Stimulated activated CD4-positive, alpha-beta T cell treated with anti-CD3 and anti-CD28 coated beads, Interleukin-1b, Interleukin-23, amount 100 ng/mL, for 1 hour (primary cell): ENCODE measurements at places on chromosomes 3 and 15.

DNA sequence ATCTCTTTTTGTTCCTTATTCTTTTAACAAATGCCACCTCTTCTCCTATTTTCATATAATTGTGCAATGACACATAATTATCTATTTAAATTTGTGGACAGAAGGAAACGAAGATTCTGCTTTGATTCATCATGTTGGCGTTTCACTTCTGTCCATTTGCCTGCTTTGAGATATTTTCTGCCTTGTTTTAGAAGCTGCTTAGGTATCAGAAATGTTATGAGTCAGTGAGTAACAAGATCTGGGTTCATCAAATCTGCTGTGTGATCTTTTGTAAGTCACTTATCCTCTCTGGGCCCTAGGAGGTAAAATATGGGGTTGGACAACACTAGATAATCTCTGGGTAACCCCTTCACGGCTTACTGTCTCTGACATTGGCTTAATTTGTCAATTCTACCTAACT lies 7.3 kb upstream of the MINDY4B start:
- DNase-seq: no peak

DNA sequence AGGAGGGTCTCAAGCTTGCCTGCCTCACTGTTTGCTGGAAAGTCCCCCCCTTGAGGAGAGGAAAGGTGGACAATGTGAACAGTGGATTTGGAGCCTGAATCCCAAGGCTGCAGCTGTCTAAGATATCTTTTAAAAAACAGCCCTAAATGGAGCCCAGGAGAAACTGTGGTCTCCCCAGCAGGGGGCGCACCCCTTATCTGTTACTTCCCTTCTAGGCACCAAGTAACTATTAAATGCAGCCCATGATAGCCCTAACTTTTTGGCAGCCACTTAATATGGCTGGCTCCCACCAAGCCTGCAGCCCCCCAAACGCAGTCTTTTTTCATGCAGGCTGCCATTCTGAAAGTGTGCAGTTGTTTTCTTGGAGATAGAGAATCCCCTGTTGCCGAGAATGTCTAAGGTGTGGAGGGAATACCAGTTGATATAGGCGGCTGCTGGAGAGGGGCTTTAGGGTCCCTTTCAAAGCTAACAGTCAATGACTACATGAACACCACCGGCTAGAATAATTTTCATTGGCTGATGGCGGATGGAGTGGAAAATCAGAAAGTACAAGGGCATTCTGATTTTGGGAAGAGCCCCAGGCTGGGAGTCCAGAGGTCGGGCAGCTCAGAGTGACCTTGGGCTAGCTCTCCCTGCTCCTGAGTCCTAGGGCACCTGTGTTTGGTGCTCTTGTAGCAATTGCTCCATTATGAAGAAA lies 1.3 kb downstream of the RHCG start:
- DNase-seq: no peak

- no peak for DNase-seq
Measured at GRCh38 chr3:9098716-9099675, 135.7 kb upstream of the RAD18 start.

DNA sequence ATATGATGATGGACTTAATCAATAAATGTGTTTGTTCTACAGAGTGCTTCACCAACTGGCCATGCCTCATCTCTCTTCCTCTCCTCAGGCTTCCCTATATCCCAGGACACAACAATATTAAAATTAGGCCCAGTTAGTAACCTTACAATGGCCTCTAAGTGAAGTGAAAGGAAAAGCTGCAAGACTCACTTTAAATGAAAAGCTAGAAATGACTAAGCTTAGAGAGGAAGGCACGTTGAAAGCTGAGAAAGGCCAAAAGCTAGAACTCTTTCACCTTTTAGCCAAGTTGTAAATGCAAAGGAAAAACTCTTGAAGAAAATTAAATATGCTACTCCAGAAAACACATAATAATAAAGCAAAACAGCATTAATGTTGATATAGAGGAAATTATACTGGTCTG lies 1010.3 kb downstream of the NAALADL2 start:
- DNase-seq: no peak

GRCh38 chr15:40247406-40247971 lies 8.6 kb downstream of the PAK6 start:
- no peak for DNase-seq

DNA sequence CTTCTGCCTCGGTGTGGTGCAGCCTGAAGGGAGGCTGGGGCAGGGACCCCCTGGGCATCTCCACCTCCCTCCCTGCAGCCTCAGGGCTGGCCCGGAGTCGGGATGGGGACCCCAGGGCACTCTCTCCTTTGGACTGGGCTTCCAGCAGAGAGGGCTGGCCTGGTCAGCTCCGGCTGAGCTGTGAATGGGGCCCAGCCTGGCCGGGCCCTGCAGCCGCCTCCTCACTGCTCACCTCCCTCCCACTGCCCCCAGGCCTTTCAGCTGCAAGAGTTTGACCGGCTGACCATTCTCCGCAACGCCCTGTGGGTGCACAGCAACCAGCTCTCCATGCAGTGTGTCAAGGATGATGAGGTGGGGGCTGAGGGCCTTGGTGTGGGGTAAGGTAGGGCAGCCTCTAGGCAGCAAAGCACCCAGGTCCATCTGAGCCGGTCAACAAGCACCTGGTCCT lies 36.0 kb downstream of the PSTPIP1 start:
- DNase-seq: no peak

- no peak for DNase-seq
Measured at GRCh38 chr3:19573644-19574043, 360.4 kb downstream of the EFHB start.

GRCh38 chr3:194798486-194798885 lies 112.8 kb downstream of the FAM43A start:
- no peak for DNase-seq

DNA sequence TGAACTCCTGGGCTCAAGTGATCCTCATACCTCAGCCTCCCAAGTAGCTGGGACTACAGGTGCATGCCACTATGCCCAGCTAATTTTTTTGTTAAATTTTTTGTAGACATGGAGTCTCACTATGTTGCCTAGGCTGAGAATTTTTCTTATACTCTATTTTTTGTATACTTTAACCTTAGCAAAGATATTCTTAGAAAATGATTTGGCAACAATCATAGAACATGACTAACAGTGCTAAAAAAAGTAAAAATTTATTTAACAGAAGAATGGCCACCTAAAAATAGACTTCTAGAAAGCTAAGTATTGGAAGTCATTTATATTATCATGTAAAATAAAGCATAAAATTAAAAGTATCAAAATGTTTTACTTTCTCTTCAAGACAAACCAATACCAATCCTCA lies 322.3 kb downstream of the PLCL2 start:
- DNase-seq: no peak

DNA sequence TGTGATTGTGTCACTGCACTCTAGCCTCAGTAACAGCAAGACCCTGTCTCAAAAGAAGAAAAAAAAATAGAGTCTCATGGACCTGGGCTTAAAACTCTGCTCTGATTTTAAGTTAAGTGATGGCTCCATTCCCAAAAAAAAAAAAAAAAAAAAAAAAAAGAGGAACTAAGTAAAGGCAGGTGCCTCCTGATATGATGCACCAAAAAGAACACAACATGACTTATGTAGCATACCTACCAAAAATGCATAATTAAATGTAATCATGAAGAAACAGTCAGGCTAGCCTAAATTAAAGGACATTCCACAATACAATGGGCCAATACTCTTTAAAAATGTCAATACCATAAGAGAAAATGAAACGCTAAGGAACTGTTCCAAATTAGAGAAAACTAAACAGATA lies 5.4 kb upstream of the IREB2 start:
- DNase-seq: no peak

GRCh38 chr15:70478251-70478990 lies 284.9 kb downstream of the UACA start:
- DNase-seq: no peak

- no peak for DNase-seq
Measured at GRCh38 chr3:16468336-16469098, 45.0 kb downstream of the RFTN1 start.

DNA sequence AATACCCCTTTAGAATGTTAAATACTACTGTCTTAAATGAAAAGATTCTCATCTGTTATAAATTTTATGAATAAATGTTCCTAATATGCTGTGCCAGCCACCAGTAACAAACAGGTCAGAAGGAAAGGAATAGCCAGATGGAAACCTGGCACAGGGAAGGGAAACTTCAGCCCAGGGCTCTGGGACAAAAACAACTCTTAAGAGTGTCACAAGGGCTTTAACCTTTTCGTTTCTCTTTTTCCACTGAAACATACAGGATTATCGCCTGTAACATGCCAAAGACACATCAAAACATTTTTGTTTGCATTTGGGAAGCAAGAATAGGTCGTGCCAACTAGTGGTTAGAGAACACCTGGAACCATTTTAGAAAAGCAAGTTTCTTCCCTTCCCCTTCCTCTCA lies 109.0 kb upstream of the NEDD4 start:
- DNase-seq: no peak

DNA sequence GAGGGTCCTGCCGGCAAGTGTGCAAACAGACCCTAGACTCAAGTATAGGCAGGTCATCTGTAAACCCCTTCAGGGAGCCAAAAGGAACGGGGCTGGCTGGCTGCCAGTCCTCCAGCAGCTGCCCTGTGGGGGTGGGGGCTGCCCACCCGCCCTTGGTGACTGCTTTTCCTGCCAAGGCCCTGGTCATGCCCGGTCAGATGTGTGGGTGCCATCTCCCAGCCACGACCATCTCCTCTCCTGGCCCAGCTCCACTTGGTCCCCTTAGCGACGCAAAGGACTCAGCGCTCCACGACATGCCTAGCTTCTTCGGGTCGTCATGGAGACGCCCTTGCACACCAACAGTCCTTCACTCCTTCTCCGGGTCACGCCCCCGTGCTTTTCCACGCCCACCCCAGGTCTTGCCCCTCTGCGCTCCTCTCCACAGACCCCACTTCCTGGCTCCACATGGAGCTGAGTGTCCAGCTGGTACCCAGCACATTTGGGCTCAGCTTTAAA lies 2.4 kb downstream of the MUC4 start:
- DNase-seq: no peak

- DNase-seq: no peak
Measured at GRCh38 chr15:61327019-61327631, 98.0 kb upstream of the RORA start.
